ENCODE measurements at places on chromosomes 5 and 9.
A peak's percentile ranks its signal among the peaks of the same experiment; 100 is the strongest.

GRCh38 chr9:37350486-37351190 is 71.9 kb upstream of the GRHPR start:
- no peak for DNase-seq

- no peak for DNase-seq
These were observed 5.3 kb downstream of the SLC36A3 start for GRCh38 chr5:151298063-151298855.

- no peak for DNase-seq
These were observed 158.0 kb upstream of the LHFPL2 start for GRCh38 chr5:78806544-78806943.

DNA sequence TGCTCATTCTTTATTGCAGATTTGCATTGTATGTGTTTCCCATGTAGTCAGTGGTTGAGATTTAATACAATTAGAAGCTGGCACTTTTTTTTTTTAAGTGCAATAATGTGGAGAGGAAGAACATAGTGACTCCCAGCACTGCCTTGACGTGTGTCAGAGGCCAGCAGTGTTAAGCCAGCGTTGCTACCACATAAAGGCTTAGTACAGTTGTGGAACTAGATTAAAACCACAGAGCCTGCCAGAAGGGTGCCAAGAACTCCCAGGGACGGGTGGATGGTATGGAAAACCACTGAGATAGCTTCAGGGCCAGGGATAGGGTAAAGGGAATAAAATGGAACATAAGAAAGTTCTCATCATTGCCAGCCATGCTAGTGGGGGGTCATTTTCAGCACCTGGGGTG is 142.9 kb downstream of the TRIO start:
- DNase-seq, result no peak

- no peak for DNase-seq
These were observed 48.4 kb downstream of the YIPF5 start for GRCh38 chr5:144122081-144122480.

- DNase-seq, result no peak
These were observed 27.6 kb upstream of the NREP start for GRCh38 chr5:111784491-111785181.

- DNase-seq, result no peak
These were observed 31.8 kb upstream of the FRRS1L start for GRCh38 chr9:109198736-109199382.

DNA sequence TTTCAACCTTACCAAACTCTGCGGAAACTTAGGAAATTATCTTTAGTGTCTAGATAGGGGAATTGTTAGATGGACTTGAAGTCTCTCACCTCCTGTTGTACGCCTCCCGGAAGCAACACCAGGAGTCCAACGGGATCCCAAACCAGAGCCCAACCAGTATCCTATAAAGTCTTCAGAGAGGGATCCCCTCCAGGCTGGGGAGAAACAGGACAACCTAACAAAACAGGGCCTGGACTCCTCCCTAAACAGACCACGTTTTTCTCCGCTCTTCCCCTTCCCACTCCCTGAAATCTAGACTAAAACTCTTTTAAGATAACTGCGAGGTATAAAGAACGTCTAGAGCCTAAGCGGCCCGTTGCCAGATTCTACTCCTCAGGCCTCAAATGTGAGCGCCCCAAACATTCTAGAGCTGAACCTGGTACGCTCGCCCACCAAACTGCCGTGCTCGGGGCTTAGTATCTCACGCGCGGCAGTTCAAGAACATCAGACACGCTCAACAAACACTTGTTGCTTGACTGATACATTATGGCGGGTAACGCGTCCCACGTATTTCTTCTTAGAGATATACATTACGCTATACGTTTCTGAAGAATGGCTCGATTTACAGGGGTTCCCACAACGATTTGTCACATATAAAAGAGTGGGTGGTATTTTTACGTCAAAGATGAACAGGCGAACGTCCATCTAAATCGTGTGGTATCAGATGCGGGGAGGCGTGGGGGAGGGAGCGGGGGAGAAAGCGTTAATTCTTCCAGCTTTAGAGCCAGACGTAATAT is 663 bp upstream of the SMIM27 start:
- peak; percentile 30 for DNase-seq

DNA sequence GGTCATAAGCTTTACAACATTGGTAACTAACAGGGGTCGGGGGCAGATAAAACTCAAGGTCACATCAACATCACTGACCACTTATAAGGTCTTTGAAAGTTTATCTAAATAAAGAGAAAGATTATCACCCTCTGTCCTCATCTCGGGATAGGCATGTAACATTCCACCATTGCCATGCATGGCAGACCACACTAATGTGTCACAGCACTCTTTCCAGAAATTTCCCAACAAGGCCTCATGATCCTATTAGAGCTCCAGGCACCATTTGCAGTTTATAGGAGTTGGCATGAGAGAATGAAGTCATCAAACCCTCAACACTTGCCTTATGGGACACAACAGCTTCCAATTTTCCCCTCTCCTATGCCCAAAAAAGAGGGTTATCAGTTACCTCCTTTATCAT is 31.9 kb upstream of the ZNF622 start:
- DNase-seq, result no peak

GRCh38 chr5:79955941-79956670 is 35.0 kb downstream of the MTX3 start:
- DNase-seq, result no peak

DNA sequence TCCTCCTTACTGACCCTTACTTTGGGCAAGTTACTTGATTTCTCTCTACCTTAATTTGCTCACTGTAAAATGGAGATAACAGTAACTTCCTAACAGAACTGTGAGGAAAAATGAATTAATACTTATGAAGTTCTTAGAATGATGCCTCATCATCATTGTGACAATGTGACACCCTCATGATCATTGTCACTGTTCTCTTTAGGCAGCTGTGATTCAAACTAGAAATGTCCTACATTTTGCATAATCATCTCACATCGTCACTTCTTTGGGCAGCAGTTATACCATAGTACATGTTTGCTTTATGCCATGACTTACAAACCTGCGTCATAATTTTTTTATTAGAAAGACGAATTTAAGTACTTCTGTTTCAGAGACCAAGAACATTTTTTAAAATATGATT is 9.7 kb downstream of the SLC30A5 start:
- DNase-seq, result no peak

Data from activated CD4-positive, alpha-beta T cell treated with anti-CD3 and anti-CD28 coated beads for 1 hour (primary cell).